ENCODE measurements at places on chromosomes 1 and 21.

- no peak for DNase-seq
Measured at GRCh38 chr1:204181116-204181515, 15.0 kb upstream of the REN start.

- no peak for DNase-seq
Measured at GRCh38 chr1:94199398-94199797, 38.0 kb downstream of the ARHGAP29 start.

DNA sequence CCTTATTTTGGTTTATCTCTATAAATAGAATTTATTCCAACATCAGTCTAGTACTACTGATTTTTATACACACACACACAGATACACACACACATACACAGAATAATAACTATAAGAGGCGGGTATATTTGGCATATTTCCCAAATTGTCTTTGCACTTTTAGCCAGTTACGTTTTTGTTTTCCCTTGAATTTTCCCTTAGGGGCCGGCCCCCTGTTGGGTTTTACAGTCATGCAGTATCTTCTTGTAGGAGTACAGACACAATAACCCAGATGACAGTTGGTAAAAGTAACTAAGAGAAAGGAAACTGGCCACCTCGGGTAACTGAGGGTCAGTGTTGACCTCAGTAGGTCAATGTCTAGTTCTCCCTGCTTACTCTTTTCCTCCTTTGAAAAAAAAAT lies 50.9 kb downstream of the DISP1 start:
- peak; percentile 35 for DNase-seq

DNA sequence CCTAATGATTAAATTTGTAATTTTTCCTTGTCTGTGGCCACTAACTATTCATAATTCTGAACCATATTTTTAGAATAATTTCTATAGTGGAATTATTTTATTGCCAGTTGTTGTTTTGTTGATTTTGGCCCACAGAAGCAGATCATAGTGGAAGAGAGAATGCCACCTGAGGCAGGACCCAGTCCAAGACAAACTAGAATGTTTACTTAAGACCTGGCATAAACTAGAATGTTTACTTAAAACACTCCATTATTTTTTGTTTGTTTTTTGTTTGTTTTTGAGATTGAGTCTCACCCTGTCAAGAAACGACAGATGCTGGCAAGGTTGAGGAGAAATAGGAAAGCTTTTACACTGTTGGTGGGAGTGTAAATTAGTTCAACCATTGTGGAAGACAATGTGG lies 310.2 kb downstream of the MRPL39 start:
- DNase-seq, result peak; percentile 56

DNA sequence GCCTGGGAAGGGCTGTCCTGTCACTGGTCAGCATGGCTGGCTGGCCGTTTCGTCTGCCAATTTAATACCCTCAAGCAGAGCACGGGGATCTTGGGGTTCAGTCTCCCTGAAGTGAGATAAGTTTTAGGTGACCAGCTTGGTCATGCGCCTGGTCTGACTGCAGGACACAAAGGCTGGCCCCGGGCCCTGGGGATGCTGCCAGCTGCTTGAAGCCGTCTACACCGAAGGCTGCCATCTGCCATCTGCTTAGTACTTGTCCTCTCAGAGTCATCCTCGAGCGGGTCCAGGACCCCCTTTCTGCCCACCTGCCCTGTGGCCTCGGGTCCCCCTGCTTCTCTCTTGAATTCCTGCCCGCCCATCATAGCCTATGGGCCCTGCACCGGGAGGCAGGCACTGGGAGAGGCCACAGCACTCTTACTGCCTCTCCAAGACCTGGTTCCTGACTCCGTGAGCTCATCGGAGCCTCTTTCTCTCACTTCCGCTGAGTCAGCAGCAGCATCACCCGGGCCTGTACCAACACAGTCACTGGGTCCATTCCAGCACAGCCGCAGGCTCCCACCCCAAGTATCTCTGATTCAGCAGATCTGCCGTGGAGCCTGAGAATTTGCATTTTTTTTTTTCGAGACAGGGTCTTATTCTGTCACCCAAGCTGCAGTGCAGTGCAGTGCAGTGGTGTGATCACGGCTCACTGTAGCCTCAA lies 7.0 kb downstream of the FBLIM1 start:
- DNase-seq, result no peak

- DNase-seq, result no peak
Measured at GRCh38 chr1:47608296-47608875, 170.5 kb downstream of the FOXD2 start.

DNA sequence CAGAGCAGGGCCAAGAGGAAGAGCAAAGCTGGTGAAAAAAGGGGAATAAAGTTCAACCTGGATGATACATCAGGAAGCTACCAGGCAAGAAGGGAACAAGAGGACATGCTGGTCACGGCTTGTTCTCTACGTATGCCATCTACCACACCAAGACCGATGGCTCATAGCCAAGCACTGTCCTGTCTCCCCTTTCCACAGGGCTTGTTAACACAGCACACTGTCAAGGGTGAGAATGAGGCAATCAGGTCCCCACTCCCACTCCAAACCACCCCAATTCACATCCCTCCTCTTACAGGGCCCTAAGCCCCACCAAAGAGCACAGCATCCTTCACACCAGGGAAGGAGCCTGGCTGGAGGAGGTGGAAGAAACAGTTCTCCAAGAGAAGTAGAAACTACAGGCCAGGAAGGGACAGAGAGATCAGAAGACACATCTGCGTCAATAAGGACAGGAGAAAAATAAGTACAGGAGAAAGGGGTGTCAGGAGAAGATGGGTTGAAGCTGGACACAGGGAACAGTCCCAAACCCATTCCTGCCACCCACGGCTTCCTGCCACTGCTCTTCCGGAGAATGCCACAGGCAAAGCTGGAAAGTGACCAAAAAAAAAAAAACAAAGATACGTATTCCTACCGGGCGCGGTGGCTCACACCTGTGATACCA lies 923 bp upstream of the SHC1 start:
- DNase-seq, result no peak

- DNase-seq, result no peak
Measured at GRCh38 chr1:211305044-211305443, 21.6 kb upstream of the TRAF5 start.

DNA sequence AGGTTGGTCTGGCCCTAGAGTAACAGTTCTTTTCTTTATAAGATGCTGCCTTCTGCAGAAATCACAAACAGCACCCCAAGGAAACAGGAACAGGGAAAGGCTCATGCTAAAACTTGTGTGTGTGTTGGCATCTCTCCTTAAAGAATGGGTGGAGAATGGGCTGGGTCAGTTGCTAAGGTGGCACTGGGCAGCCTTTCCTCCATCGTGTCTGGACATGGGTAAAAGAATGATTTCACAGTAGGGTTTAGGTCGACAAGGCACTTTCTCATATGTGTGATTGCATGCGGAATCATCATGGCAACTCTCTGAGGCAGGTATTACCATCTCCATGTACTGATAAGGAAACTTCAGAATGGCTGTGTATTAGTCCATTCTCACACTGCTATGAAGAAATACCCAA lies 40.3 kb downstream of the LRRN2 start:
- no peak for DNase-seq

GRCh38 chr21:36323032-36323431 lies 3.0 kb downstream of the MORC3 start:
- no peak for DNase-seq

- no peak for DNase-seq
Measured at GRCh38 chr1:76864383-76864782, 2.9 kb upstream of the ST6GALNAC5 start.

DNA sequence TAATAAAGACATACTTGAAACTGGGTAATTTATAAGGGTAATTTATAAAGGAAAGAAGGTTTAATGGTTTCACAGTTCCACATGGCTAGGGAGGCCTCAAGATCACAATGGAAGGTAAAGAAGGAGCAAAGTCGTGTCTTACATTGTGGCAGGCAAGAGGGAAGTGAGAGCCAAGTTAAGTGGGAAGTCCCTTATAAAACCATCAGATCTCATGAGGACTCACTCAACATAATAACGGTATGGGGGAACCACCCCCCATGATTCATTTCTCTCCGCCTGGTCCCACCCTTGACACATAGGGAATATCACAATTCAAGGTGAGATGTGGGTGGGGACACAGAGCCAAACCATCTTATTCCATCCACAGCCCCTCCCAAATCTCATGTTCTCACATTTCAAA lies 76.8 kb upstream of the ZNF678 start:
- DNase-seq, result no peak

- DNase-seq, result no peak
Measured at GRCh38 chr21:27380303-27380702, 413.4 kb upstream of the ADAMTS5 start.

DNA sequence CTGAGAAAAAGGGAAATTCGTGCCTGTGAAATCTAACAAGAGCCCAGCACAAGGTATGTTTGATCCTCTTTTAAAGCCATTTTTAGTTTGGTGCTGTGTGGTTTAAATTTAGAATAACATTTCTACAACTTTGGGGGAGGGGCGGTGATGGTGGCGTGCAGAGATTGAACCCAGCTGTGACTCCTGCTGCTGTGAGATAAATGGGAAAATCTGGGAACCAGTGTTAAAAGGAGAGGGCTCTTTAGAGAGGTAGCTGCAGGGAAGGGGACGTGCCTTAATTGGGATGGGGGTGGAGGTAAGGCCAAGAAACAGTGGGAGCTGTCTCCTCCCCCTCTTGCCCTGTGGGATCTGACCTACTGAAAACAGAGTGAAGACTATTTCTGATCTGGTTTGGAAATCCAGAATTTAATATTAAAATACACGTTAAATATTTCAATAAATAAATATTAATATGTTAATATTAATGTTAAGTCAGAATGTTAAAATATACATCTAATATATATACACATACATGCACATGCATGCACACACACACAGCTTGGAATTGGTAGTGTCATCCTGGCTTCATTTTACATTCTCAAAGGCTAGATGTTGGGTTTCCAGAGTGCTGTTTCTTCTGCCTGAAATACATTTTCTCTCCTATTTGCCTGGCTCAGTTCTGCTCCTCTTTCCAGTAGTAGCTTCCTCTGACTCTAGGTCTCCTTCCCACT lies 30.1 kb upstream of the DNAJC6 start:
- DNase-seq, result no peak

GRCh38 chr1:21294266-21294989 lies 4.2 kb upstream of the ECE1 start:
- no peak for DNase-seq

- no peak for DNase-seq
Measured at GRCh38 chr21:30953605-30954004, 72.2 kb upstream of the KRTAP11-1 start.

DNA sequence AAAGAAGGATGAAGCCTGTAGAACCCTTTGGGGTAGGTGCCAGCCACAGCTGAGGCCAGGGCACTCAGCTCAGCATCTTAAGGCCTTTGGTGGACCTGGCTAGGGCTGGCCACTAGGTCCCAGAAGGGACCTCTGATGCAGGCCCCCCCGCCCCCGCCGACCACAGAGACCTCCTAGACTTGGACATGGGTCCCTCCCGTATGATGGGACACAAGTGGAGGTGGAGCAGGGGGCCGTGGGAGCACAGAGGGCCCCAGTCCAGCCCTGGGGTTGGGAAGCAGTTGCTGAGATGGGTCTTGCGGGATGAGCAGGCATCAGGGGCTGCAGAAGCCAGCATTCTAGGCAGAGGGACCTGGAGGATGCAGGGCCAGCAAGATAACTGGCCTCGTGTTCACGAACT lies 3.2 kb downstream of the B4GALT2 start:
- DNase-seq, result no peak

DNA sequence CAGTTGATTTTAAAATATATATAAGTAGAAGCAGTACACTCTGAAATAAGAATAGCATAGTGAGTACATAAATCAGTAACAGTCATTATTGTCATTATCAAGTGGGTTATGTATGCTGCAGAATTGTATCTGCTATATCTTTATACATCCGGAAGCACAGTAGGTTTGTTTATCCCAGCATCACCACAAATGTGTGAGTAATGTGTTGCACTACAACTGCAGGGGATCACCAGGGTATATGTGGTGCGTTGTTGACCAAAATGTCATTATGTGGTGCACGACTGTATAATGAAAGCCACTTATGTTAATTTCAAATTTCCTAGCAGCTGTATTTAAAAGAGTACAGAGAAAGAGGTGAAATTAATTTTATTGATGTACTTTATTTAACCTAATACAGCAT lies 87.7 kb upstream of the GADD45A start:
- DNase-seq, result peak; percentile 3

- no peak for DNase-seq
Measured at GRCh38 chr1:21952786-21953520, 15.8 kb upstream of the HSPG2 start.

DNA sequence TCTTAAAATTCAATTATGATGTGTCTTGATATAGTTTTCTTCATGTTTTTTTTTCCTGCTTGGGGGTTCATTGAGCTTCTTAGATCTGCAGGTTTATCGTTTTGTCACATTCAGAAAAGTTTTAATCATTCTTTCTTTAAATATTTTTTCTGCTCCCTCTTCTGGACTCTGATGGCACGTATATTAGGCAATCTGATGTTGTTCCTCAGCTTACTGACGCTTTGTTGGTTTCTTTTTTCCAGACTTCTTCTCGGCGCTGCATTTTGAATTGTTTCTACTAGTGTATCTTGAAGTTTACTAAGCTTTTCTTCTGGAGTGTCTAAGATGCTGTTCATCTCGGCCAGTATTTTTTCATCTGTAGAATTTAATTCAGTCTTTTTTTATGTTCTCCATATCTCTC lies 44.8 kb upstream of the FMOD start:
- DNase-seq, result no peak

- DNase-seq, result no peak
Measured at GRCh38 chr1:93702111-93702827, 20.6 kb upstream of the BCAR3 start.

GRCh38 chr1:155888481-155888880 lies 22.7 kb downstream of the RIT1 start:
- DNase-seq, result no peak

DNA sequence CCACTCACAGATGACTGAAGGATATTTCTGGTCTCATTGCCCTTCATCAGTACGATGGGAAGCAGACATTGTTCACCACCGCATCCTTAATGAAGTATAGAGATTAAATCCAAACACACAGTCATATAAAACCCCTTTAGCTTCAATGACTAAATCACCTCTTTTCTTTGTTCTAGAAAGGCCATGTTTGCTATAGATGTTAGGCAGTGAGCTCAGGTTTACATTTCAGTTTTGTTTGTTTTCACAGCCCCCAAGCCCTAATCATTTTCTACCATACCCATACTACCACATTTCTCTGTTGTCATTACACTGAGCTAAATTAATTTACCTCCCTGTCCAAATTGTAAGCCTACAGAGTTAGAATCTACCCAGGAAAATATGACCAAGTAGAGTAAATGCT lies 385.1 kb downstream of the NTNG1 start:
- DNase-seq, result peak; percentile 50

GRCh38 chr1:43776043-43776761 lies 68.9 kb downstream of the ST3GAL3 start:
- no peak for DNase-seq

DNA sequence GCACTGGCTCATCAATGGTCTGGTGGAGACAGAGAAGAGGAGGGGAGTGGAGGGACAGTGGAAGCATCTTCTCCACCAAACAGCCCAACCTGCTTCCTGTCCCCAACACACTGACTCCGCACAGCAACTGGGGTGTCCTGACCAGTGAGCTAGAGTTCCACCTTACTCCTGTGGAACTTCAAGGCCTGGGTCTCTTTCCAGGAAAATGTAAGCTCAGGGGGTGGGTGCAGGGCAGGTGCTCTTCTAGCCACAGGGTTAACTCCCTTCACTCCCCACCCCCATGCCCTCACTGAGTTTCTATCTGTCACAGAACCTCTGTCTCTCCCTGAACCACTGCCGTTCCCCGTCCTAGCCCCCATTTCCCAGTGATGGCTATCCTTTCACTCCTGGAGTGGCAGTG lies 876 bp downstream of the MOB3C start:
- no peak for DNase-seq

- peak; percentile 10 for DNase-seq
Measured at GRCh38 chr1:27656157-27656893, 15.7 kb downstream of the IFI6 start.
